ENCODE measurements at places on chromosomes 3 and 15.

DNA sequence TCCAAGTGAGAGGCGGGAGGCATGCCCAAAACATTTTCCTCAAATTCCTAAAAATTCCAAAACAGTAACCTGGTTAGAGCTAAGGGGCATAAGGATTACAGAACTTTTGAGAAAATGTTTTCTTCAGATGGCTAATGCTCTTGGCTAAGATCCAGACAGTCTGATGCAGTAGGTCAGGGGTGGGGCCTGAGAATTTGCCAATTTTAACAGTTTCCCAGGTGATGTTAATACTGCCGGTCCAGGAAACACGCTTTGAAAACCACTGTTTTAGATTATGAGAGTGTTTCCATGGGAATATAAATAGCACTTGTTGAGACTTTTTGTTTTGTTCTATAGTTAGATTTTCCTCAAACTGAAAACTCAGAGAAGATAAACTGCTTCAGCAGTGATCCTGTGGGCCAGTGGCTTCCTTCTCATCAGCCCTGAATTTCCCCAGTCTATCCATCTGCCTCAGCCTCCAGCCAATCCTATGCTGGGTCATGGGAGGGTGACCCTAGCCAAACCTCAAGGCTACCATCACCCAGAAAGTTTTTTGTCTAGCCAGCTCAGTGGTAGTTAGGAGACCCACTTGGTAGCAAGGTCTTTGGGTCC, 71.6 kb upstream of the ACP3 start:
- no peak for DNase-seq

DNA sequence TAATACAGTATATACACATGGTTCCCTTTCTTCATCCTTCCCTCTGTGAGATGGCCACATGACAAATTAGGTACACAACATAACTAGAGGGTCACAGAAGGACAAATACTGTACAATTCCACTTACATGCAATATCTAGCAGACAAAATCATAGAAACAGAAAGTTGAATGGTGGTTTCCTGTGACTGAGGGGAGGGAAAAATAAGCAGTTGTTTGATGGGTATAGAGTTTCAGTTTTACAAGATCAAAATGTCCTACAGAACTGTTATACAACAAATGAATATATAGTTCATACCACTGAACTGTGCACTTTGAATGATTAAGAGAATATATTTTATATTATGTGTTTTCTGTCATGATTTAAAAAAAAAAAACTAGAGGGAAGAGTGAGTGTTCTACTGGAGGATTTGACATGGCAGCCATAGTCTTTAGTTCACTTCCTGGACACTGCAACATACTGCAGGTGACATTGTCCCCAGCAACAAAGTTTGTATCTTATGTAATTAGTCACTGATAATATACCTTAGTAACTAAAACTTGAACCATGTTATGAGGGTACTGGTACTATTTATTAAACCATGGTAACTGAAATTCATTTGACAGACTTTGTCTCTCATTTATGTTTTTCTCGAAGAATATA, 37.2 kb downstream of the CCDC54 start:
- no peak for DNase-seq

GRCh38 chr3:122313281-122313680, 11.8 kb upstream of the CSTA start:
- DNase-seq = no peak

- DNase-seq = no peak
Measured at GRCh38 chr3:64216274-64217147, 8.8 kb downstream of the PRICKLE2 start.

DNA sequence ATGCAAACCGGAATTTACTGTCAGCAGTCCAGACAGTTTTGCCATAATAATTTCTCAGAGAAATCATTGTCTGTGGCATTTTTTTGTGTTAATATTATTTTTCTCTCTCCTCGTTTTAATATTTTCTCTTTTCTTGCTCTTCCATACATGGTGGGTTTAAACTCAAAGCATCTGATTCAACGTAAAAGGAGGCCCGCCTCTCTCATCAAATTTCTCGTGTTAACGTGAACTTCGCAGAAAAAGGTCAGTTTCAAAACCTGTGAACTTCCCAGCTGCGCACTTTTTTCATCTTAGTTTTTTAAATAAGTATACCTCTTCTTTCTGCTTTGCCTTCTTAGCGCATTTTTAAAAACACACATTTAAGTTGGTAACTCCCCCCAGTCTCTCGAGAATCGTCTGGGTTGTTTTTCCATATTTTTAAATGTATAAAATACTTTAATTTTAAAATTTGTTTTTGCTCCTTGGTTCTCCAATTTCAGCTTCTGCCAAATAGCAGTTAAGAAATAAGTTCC, 9.1 kb downstream of the SHOX2 start:
- DNase-seq = no peak

DNA sequence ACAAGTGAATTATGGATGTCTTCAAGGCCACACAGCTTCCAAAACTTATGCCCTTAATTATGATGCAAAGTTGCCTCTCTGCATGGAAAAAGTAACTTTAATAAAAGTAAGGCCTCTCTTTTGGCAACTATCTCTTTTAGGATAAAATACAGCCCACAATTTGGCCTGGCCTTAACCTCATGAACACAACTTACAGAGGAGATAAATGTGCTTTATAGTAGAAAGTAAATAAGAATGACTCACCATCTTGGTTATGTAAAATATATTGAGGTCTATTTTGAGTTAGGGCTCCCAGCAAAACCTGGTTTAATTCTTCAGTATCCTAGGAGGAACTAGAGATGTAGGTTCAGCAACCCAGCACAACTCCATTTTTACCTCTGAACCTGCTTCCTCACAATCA, 164.0 kb downstream of the ROBO2 start:
- no peak for DNase-seq

DNA sequence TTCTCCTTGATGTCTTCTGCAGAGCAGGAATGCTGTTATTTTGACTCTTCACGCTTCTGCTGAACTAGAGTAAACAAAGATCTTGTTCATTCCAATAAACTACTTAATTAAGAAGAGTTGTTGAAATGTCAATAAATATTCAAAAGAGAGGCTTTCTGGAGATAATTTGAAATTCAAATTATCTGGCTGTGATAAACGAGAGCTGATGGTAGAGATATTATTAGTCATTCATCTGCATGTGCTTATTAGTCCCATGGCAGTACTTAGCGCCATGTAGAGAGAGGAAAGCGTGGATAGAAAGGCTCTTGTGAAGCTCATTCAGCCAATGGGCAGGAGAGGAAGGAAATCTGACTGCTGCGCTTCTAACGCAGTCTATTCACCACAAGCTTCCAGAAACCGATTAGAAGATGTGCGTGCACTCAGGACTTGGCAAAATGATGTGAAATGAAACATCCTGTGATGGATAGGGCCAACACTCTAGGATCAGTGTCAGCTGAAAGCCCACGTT, 251.1 kb downstream of the GABRB3 start:
- DNase-seq = no peak

DNA sequence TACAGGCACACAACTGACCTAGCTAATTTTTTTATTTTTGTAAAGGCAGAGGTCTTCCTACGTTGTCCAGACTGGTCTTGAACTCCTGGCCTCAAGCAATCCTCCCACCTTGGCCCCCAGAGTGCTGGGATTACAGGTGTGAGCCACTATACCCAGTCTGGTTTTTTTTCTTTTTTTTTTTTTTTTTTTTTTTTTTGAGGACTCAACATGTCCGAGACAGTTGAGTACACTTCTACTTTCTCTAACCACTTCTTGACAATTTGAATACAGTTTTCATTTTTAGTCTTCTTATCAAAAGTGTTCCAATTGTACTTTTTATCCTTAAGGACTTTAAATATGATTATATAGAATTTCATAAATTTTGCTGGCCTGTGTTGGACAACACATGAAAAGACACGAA, 7.4 kb upstream of the GSK3B start:
- DNase-seq = no peak

GRCh38 chr3:71110385-71111222, 472.9 kb downstream of the FOXP1 start:
- DNase-seq = no peak

DNA sequence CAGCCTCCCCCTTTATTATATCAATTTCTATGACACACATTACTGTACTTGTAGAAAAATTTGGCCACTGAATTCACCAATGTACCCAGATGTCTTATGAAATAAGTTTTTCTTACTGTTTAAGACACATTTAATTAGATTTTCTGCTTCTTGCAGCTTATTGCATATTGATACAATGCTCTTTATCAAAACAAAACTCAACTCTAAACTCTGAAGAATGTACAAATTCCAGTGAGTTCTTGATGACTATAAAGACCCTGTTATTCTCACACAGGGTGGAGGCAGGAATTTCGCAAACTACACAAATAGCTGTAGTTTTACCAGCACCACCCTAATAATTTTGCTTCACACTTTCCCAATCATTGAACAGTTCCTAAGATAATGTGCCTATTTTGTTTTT, 22.0 kb downstream of the CMTM6 start:
- no peak for DNase-seq

DNA sequence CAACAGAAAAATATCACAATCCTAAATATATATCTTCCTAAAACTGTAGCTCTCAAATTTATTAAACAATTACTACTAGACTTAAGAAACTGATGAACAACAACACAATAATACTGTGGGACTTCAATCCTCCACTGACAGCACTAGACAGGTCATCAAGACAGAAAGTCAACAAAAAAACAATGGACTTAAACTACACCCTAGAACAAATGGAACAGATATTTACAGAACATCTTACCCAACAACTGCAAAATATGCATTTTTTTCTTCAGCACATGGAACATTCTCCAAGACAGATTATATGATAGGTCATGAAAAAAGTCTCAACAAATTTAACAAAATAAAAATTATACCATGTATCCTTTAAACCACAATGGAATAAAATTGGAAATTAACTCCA, 133.4 kb downstream of the PLCH1 start:
- DNase-seq = no peak

DNA sequence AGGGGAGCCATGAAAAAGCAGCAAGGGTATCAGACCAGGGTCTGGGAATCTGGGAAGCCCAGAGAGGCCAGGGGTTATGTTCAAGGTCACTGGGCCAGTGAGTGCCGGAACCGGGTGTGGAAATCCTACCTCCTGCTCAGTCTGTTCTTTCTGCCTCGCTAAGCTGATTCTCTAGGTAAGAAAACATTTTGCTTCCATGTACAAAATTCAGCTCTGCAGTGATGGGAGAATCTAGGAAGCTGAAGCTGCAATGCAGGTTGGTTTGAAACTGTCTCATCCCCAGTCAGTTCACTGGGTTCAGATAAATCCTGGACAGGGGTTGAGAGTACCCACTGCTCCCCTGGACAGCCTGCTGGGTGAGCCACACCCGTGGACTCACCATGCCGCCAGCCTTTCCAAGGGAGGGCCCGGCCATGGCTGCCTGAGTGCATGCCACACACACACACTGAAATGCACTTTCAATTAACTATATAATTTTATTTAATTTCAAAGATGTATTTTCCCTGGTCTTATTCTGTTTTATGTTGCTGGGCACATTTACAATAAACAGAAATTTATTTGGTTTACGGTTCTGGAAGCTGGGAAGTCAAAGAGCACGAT, 108.4 kb downstream of the CORO2B start:
- DNase-seq = no peak

DNA sequence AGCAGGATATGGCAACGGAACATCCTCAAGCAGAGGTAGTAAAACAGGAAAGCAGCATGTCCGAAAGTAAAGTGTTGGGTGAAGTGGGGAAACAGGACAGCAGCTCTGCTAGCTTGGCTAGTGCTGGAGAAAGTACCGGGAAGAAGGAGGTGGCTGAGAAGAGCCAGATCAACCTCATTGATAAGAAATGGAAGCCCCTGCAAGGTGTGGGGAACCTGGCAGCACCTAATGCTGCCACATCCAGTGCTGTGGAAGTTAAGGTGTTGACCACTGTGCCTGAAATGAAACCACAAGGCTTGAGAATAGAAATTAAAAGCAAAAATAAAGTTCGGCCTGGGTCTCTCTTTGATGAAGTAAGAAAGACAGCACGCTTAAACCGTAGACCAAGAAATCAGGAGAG, 14.3 kb upstream of the ZBTB47 start:
- DNase-seq = no peak

DNA sequence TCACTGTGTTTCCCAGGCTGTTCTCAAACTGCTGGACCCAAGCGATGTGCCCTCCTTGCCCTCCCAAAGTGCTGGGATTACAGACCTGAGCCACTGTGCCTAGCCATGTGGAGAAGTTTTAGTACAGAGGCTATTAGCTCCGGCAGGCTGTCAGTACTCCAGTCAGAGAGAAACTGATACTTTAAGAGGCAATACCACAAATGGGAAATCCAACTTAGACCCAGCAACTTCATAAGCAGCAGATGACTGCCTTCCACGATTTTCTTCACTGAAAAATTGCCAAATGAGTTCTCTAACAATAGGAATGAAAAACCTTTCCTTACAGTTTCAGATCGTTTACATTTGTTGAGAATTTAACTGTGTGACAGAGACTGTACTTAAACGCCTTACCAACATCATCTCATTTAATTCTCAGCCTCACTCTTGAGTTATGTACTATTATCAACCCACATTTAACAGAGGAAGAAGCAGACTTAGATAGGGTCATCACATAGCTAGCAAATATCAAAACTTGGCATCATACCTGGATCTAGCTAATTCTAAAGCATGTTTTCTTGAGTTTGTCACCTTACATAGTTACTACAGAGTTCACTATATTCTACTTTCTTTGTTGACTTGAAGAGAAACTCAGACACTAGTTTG, 127.4 kb downstream of the TCF12 start:
- DNase-seq = no peak

- DNase-seq = no peak
Measured at GRCh38 chr3:14598143-14598569, 53.4 kb upstream of the CCDC174 start.

GRCh38 chr15:90529011-90529370, 732 bp upstream of the CRTC3 start:
- DNase-seq = no peak

GRCh38 chr3:153290268-153291015, 128.4 kb downstream of the RAP2B start:
- DNase-seq = no peak

- no peak for DNase-seq
Measured at GRCh38 chr3:59069838-59070237, 20.0 kb upstream of the CFAP20DC start.

- DNase-seq = no peak
Measured at GRCh38 chr3:57943525-57944495, 64.4 kb upstream of the FLNB start.

DNA sequence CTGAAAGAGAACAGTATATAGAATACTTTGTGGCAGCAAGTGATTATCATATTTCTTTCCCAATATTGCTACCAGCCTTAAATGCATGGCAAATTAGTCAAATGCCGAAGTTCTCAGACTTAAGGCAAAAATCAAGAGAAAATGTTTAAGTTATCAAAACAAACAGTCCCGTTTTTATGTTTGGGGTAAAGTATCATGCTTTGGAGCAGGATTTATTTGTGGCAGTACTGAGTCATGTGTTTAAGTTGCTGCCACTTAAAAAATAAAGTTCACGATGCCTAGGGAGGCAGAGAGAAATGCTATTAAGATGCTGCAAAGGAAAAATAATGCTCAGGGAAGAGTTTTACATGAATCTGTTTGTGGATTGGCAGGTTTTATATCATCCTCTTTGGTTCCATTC, 417.4 kb upstream of the MDFIC2 start:
- DNase-seq = no peak

DNA sequence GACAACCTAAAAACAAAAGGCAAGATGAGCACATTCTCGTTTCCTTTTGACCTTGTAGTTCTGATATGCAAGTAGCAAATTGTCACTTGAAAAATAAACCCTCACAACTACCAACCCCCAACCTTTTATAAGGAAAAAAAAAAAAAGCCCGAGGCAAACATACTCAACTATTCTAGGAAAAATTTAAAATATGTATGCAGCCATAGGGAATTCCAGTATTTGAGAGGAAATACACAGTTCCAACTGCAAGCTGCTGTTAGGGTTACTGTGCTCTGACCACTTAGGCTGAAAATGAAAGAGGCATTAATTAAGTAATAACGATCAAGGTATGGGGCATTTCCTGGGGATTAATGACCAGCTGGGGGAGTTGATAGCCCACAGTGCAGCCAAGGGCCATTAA, 281.9 kb upstream of the DPH6 start:
- no peak for DNase-seq
